ENCODE measurements at places on chromosomes 12 and 14.

GRCh38 chr12:94640134-94640928 lies 10.0 kb downstream of the TMCC3 start:
- no peak for DNase-seq

DNA sequence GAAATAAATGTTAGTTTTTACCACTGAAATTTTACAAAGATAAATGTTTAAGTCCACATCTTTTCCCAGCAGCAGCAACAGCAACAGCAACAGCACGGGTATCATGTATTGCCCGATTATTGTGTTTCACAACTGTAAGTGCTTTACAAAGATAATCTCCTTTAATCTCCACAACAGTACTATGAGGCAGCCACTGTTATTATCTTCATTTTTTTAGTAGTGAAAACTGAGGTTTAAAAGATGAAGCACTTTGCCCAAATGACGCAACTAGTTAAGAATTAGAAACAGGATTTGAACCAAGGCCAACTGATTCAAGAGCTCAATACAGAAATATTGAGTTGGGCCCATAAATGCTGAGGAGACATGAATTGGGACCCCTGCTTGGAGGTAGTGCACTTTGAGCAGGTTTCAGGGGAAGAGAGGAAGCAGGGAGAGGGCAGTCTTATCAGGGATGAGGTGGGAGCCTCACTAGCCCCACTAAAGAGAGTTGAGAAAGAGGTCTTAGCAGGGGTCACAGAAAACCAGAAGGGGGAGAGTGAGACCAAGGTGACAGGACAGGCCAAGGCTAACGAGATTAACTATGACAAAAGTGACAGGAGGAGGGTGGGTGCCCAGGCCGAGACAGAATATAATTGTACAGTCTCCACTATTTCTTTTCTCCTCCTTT lies 15.3 kb downstream of the KRT2 start:
- no peak for DNase-seq

DNA sequence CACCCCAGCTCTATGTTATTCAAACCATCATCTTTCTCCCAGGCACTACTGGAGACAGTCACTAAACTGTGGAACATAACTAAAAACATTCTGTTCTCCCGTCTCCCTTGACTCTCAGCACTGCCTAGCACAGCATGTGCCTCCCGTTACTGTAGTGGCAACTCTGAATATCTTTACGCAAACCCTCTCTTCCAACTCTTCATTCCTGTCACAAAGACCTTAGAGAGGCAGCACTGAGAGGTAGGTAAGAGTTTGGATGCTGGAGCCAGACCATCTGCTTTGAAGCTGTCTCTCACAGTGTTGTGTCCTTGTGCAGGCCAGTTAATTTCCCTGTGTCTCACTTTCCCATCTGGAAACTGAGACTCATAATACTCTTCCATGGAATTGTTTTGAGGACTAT lies 108.1 kb downstream of the DIP2B start:
- no peak for DNase-seq

DNA sequence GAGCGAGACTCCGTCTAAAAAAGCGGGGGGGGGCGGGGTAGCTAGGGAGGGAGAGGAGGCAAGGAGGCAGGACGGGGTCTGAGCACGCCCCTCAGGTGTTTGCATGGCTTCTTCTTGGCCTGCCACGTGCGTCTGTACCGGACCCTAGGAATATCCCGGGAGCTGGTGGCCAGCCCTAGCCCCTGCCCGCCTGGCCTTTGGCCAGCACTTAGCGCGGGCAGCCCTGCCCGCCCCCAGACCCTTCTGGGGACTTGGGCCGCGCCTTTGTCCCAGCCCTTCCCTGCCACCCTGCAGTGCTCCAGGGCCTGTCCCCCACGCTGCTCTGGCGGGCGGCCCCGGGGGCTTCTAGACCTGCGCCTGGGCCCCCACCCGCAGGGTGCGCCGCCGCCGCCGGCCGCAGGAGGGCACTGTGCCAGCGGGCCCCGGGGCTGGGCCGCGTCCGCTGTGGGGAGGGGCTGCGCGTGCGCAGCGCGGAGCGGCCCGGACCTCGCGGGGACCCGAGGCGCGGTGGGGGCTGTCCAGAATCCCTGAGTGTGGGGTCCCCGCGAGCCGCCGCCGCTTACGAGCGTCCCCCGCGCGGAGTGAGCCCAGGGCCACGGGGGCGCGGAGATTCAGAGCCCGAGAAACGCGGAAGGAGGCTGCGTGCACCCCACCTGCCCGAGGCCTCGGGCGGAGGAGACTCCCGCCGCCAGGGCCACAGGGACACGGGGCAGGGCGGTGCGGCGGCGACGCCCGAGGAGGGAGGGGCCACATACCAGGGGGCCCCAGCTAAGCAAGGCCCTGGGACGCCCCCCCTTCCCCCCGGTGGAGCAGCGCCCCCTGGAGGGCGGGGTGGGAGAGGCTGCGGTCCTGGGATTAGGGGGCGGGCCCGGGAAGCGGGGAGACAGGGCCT lies 21.0 kb downstream of the SLC25A29 start:
- peak; percentile 78 for DNase-seq

- DNase-seq = no peak
Observed at GRCh38 chr12:6322969-6323339, 12.5 kb downstream of the PLEKHG6 start.

GRCh38 chr14:49014476-49014875 lies 571.7 kb downstream of the RPS29 start:
- no peak for DNase-seq

GRCh38 chr12:88036353-88036965 lies 7.3 kb upstream of the C12orf50 start:
- DNase-seq = no peak

DNA sequence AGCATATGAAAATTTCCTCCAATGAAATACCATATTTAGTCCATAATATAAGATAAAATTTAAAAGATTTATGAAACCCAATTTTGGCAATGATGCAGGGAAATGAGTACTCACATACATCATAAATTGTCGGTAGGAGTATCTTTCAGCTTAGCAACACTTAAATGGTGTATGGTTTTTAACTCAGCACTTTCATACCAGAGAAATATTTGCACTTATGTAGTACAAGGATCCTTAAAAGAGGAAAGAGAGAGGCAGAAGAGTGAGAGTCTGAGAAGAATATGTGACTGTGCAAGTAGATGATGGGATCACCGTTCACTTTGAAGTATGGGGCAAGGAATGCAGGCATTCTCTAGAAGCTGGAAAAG lies 379.3 kb upstream of the DCN start:
- DNase-seq = no peak

DNA sequence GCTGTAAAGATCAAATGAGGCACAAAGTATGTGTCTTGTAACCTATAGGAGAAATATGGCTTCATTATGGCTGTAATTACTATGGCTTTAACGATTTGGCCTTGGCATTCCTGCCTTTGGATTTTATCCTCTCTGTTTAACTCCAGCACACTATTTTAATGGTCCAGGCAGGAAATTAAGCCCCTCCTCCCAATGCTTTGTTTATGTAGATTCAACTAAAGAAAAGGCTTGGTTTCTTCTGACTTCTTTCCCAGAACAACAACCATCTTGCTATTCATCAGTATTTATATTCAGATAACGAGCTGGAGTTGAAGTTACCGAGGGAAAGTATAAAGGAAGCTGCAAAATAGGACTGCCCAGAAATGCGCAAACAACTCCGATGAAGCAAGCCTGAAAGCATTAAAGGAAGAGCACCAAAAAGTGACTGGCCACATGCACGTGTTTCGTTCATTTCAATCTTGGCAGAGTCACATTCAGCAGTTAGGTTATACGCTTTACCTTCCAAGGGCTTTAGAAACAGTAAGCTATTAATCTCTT lies 104.6 kb downstream of the NELL2 start:
- no peak for DNase-seq

DNA sequence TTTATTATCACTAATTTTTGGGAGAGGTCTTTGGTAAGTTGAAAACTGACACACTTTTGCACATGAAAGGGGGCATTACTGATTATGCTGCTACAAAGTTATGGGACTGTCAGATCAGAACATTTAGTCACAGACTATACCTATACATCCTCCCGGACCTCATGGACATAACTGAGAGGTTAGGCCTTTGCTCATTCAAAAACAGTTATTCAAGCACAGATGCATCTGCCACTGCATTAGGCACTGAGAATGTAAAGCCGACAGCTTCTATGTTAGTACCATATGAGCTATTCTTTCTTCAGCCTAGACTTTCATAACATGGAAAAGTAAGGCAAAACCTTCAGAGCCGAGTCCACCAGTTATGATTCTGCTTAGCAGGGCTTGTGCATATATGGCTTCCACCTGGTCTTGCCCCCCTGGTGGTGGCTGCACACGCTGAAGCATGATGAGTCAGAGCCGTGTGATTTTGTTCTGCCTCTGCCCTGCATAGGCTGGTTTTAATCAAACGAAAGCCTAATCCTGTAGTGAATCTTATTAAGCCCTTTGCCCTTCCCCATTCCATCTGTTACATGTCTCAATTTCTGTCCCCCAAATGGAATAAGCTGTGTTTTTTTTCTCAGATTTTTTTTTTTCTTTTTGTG lies 21.8 kb upstream of the RNU6-8 start:
- no peak for DNase-seq

GRCh38 chr14:91545946-91546716 lies 36.0 kb upstream of the PPP4R3A start:
- no peak for DNase-seq

- no peak for DNase-seq
Observed at GRCh38 chr14:58796242-58797009, 158.7 kb downstream of the DACT1 start.

- no peak for DNase-seq
Observed at GRCh38 chr12:49923035-49923644, 19.4 kb upstream of the FAIM2 start.

DNA sequence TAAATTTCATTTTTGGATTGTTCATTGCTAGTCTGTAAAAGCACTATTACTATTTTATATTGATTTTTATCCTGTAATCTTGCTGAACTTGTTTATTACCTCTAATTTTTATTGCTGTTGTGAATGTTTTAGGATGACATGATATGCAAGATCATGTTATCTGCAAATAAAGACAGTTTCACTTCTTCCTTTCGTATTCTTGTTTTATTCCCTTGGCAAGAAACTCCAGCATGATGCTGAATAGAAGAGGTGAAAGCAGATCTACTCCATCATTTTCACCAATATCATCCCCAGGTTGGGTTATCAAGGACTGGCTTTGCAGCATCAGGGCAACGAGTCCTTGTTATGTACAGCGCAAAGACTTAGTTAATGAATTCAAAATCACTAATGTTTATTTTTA lies 2.7 kb upstream of the CLECL1 start:
- DNase-seq = no peak

DNA sequence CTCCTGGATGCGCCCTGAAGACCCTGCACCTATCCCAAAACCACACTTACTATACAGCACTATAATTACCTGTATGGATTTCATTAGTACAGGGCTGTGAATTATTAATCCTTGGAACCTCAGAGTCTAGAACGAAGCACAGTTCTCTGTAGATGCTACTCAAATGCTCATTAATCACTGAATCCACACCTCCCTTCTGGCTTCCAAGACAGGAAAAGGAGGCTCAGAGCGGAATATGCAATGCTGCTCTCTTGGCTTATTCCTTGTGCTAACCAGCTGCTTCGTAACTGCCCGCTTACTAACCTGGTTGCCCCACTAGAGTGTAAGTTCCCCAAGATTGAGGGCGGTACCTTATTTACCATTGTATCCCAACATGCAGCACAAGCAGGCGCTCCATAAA lies 39.1 kb upstream of the NUDT4 start:
- no peak for DNase-seq

DNA sequence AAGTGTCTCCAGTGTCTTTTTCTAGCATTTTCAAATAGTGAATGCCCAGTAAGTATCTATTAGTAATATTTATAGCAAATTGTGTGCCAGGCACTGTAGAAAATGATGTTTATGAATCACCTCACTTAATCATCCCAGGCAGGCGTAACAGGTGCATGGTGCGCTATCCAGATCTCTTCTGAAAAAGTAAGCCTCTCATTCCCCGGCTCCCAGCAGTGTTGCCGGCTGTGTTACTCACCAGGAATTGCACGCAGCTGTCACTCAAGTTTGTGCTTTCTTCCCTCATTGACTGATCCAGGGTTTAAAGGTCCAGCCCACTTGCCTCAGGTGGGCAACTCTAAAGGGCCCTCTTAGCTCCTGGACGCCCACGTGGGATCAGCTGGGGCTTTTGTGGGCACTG lies 173.8 kb upstream of the RASSF8 start:
- DNase-seq = no peak

DNA sequence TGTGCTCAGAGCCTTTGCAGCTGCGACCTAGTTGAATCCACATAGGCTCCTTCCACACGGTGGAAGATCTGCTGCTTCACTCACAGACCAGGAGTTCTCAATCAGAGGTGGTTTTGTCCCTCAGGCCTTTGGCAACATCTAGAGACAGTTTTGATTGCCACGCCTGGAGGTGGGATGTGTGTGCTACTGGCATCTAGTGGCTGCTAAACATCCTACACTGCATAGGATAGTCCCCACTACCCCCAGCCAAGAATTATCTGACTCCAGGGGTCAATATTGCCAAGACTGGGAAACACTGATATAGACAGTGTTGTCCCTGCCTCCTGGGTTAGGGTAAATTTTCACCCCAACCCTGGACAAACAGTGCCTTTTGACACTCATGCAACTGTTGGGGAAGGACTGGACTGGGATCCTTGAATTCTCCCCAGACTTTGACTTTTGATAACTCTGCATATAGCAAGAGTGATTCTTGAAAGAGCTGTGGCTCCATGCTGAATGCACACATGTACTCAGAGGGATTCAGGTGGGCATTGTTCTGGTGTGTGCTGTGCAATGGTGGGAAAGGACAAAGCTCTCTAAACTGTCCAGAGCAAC lies 39.8 kb downstream of the BAZ2A start:
- no peak for DNase-seq

GRCh38 chr12:83763425-83763824 lies 1076.7 kb downstream of the TMTC2 start:
- no peak for DNase-seq

DNA sequence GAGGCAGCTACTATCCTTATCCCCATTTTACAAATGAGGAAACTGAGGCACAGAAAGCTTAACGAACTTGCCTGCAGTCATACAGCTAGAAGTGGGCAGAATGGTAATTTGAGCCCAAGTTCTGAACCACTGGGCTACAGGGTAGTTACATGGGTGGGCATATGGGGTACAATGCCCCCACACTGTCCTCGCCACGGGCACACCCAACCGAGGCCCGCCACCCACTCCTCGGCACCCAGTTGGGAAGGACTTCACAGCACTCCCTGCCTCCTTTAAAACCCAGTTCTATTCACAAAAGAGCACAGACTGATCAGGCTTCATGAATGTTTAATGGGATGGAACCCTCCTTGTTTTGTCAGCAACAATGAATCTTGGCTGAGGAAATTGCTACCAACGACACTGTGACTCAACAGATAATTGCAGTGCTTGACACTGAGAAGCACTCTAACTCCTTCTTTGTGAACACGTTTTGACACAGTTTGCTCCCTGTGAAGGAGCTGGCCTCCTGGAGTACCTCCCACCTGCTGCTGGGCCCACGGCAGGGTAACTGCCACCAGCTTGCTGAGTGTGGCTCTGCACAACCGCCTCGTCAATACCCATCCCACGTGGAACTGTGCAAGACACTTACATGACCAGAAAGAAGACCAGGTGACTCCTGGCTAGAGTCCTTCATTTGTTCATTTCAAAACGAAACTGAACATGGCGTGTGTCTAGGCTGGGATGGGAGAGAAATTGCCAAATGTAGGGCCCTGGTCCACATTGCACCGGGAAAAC lies 63.5 kb downstream of the CLMN start:
- no peak for DNase-seq
